Stimulated activated CD8-positive, alpha-beta memory T cell treated with anti-CD3 and anti-CD28 coated beads, Interleukin-15, amount 100 ng/mL, for 24 hours (primary cell): ENCODE measurements at places on chromosomes 7 and 10.

DNA sequence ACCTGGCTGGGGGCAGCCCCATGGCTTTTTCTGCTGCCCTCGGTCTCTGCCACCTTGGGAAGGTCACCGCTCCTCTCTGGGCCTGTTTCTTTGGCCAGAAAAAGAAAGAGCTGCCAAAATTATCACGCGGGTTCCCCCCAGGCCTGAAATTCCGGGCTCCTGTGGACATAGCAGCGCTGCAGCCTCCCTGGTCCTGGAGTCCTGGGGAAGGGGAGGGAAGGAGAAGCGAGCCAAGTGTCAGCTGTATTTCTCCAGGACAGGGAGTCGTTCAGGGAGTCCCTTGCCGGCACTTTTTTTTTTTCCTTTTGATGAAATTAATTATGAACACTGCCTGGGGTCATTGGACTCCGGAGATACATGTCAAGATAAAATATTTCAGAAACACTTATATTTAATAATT lies 152.3 kb upstream of the GPR26 start:
- DNase-seq, result no peak

- DNase-seq, result no peak
Observed at GRCh38 chr7:158075633-158076001, 512.0 kb downstream of the PTPRN2 start.

DNA sequence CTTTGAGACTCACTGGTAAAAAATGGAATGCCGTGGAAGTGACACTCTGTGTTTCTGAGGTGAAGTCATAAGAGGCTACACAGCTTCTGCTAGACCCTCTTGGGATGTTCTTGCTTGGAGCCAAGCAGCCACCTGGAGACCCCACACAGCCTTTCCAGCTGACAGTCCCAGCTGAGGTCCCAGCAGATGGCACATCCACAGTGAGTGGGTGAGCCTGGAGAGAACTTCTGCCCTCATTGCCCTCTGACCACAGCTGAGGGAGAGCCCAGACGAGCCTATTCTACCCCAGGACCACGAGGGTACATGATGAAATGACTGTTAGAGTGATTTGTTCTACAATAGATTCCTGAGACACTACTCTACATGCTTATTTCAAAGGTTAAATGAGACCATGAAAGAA lies 44.3 kb downstream of the CXCL12 start:
- DNase-seq, result no peak

GRCh38 chr7:20350518-20350951 lies 19.8 kb downstream of the ITGB8 start:
- DNase-seq, result no peak

GRCh38 chr10:118790058-118790457 lies 35.3 kb upstream of the CACUL1 start:
- no peak for DNase-seq

DNA sequence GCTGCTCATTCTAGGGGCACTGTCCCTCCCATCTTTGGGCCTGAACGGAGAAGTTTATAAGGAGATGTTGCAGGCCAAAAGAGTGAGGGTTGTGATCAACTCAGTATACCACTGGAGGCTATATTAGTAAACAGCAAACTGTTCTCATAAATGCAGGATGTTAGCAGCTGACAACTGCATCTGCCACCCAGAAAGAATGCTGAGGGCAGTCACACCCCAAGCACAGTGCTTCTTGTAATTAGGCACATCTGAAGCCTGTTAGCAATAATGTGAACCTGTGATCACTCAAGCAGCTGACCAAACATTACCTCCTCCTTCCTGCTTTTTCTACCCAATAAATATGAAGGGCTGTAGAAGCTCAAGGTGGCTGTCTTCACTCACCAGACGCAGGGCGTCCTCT lies 38.4 kb upstream of the ZNF138 start:
- no peak for DNase-seq

DNA sequence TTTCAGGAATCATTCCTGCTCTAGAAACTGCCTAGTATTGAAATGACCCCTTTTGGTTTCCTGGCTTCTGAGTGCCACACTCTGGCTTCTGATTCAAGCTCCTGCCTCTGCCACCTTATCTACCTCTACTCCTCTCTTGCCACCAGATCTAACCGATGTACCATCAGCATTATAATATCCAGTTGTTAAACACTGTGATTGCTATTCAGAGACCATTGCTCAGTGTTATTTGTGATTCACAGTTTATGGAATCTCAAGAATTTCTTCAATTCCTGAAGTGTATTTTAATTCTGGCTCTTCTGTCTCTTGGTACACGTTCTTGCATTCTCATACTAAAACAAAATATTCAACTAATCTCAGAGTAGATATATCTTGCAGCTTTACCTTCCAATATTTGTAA lies 88.7 kb downstream of the DYNC1I1 start:
- no peak for DNase-seq

GRCh38 chr7:27295236-27295635 lies 52.6 kb downstream of the EVX1 start:
- DNase-seq, result no peak

GRCh38 chr7:353746-354325 lies 63.9 kb downstream of the FOXL3 start:
- DNase-seq, result no peak

GRCh38 chr7:108002726-108003598 lies at the start of gene LAMB1:
LAMB1 (minus strand) TSS chr7:108003161; CDS start chr7:108002885, 276 bp downstream.
- DNase-seq, result no peak

GRCh38 chr7:149624006-149624405 lies 126.4 kb upstream of the ZNF746 start:
- no peak for DNase-seq

- DNase-seq, result no peak
Observed at GRCh38 chr10:122186816-122187810, 84.0 kb upstream of the BTBD16 start.

DNA sequence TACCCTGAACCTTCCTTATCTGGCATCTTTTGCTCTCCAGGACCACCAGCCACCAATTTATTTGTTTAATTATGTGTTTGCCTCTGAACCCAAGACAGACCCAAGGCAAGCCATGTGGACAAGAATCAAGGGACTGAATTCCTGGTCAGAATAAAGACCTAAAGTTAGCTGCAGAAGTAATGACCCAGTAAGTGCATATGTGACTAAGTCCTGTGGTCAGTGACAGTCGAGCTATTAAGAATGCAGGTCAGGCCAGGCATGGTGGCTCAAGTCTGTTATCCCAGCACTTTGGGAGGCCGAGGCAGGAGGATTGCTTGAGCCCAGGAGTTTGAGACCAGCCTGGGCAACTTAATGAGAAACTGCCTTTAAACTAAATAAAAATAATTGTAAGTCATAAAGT lies 139.4 kb downstream of the CCDC71L start:
- DNase-seq, result no peak

DNA sequence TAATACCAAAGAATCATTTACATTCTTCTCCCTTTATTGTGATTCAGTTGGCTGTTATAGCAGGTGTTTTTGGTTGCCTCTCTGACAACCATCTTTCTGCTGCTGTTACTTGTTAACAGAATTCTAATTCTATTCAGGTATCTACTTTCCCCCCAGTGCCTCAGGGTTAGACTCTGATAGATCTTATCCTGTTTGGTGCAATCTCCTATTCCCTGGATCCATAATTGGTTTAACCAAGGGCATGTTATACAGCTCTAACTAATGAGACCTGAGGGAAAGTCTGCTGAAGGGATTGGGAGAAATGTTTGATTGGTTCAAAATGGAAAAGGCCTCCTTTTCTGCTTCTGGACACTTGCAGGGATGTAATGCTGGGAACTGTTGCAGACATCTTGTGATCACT lies 161.5 kb downstream of the GPR158 start:
- no peak for DNase-seq

DNA sequence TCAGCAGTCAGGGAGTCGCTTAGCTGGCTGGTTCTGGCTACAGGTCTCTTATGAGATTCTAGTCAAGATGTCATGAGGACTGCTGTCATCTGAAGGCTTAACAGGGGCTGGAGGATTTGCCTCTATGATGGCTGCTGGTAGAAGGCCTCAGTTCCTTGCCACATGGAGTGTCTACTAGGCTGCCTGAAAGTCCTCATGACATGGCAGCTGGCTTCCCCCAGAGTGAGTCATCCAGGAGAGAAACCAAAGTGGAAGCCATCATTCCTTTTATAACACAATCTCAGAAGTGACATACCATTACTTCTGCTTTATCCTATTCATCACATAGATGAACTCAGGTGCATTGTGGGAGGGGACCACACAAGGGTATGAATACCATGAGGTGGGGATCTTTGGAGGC lies 75.1 kb downstream of the EXOC6 start:
- DNase-seq, result no peak

GRCh38 chr10:45061982-45062381 lies 61.3 kb downstream of the ZNF22 start:
- DNase-seq, result no peak
